ENCODE measurements at places on chromosomes 2 and 18.
A peak's percentile ranks its signal among the peaks of the same experiment; 100 is the strongest.

DNA sequence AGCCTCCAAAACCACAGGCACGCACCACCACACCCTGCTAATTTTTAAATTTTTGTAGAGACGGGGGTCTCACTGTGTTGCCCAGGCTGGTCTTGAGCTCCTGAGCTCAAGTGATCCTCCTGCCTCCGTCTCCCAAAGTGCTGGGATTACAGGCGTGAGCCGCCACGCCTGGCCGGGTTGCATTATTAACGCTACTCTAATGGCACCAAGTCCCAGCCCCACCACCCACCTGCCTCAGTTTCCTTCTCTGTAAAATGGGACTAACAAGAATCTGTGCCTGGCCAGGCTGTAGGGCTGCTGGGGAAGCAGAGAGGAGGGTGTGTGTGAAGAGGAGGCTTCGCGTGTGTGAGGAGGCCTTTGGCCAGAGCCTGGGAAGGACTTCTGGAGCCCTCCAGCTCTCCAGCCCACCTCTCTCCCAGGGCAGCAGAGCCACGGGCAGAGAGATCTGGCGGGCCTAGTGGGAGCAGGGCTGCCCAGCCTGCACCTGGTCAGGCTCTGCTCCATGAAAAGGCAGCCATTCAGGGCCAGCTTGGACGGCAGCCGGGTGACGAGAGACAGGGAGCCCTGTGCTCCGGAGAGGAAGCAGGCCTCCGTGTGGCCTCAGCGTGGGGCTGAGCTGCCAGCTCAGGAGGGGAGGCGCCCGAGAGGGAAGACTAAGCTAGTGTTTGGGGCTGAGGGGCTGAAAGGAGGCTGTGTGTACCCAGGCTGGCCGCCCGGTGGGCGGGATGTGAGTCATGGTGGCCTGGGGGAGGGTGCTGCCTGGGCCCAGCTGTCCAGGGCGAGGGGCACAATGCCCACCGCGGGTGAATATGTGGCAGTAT lies 7.4 kb upstream of the B3GNT7 start:
- DNase-seq, result no peak

DNA sequence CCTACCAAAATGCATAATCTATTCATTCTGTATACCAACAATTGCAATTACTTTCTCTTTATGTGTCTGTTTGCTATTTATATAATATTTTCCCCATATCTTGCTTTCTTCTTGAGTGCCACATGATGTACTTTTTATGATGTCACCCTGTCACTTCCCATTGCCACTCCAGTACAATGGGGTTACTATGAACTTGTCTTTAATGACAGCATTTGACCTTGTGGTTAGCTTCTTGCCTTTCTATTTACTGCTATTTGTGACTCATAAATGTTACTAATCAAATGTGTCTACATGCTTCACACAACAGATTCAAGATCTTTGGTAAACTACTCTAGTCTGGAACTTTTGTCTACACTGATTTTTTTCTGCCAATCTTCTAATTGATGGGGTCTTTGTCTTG lies 486.3 kb downstream of the NR4A2 start:
- DNase-seq, result no peak

- DNase-seq, result no peak
These were observed 32.3 kb downstream of the CYP27C1 start for GRCh38 chr2:127187831-127188230.

DNA sequence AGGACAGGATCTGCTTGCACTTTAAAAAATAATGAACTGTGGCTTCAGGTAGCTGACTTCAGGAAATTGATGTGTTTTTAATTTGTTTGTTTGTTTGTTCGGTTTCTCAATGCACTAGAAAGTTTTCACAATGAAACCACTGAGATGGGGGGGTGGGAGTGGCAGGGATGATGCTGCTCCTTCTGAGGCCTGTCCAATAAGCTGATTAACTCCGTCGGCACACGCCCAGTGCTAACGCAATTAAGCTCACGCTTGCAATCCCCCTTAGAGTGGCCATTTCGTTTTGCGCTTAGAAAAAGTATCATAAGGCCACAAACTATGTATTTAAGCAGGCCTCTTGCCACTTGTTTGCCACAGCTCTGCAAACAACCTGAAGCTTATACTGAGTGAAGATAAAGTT lies 12.5 kb upstream of the GPR39 start:
- DNase-seq, result no peak

- no peak for DNase-seq
These were observed 72.5 kb downstream of the KLF7 start for GRCh38 chr2:207093234-207093633.

DNA sequence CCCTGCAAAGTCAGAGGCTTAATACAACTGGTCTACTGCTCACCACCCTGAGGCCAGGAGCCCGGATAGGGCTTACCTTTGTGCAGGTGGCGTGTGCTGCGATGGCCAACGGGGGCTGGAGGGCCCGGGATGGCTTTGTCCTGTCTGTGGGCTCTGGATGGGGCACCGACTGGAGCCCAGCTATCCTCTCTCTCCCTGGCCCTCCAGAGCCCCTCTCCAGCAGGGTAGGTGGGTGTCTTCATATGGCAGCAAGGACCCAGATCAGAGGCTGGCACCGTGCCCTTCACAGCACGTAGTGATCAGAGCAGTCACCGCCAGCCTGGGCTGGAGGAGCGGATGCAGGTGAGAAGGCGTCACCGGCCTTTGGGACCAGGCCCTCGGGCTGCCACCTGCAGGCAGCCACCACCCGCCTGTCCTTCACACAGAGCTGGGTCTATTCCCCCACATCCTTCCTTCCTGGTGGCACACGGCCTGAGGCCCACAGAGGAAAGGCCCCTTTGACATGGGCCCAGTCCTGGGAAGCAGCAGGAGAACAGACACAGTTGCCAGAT lies 232.1 kb downstream of the EIPR1 start:
- no peak for DNase-seq

- DNase-seq, result peak; percentile 59
These were observed at the start of gene ZNF236 for GRCh38 chr18:76822506-76823160. ZNF236 (plus strand) TSS chr18:76822557; CDS start chr18:76822608, 51 bp downstream.

- DNase-seq, result no peak
These were observed 37.9 kb downstream of the B4GALT6 start for GRCh38 chr18:31646332-31647126.

GRCh38 chr18:79548621-79548985 lies 131.0 kb upstream of the CTDP1 start:
- no peak for DNase-seq

DNA sequence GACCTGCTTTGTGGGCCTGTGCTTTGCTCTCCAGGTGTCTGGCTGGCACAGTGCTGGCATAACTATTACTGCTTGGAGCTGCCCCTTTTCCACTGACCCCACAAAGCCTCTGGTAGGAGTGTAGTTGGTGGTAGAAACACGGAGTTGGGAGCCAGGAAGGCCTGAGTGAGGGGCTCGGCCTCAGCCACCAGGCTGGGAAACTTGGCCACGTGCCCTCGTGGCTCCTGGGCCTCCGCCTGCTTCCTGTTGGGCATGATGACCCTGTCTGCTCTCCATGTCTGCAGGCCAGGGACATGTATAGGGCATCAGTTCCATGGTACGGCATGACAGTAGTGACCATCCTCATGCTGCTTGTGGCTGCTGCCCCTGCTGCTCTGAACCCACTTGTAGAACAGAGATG lies 241.2 kb downstream of the FAM210A start:
- no peak for DNase-seq

- DNase-seq, result no peak
These were observed 428.9 kb upstream of the RAB6C start for GRCh38 chr2:129550536-129550935.

DNA sequence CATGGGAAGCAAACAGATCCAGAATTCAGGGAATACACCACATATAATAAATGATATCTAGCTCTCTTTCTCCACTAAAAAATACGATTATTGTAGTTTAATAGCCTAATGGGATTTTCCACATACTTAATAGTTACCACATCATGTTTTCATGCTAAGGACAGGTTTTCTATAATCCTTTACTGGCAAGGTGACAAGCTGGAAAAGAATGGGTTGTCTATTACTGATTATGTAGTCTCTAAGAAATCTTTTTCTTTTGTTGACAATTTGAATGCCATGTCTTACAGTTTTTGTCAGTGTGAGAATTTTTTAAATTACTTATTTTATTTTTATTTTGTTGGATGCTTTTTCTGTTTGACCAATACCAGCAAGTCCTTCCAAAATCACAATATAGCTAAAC lies 177.8 kb downstream of the GALNT13 start:
- DNase-seq, result no peak

DNA sequence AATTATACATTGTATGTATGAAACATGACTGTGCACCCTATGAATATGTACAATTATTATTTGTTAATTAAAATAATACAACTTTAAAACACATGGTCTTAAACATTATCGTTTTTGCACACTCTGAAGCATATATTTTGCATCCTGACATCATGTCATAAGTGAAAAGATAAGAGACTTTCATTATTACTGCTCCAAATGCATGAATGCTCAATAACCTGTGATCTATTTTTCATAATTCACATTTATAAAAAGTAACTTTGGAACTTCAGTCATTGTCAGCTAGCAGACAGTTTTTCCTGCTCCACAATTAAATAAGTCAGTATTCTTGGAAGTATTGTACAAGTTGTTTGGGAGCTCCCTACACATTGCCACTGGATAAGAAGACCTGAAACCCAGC lies 1.3 kb upstream of the ITPRIPL1 start:
- DNase-seq, result no peak

DNA sequence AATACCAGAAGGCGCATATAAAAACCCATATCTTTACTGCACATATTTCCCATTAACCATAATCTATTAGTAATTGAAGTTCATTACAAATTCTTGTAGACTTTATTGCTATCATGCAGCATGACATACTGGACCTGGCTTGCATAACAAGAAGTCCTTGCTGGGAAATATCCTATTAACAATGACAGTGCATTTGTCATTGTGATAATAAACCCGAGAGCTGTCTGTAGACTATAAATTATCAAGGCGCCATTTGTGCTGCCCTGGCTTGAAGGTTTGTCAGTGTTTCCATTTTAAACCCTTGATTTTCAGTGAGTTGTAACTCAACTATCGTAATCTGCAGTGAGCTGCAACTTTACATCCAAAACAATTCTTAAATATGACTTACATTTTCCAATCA lies 59.0 kb downstream of the HNMT start:
- no peak for DNase-seq

DNA sequence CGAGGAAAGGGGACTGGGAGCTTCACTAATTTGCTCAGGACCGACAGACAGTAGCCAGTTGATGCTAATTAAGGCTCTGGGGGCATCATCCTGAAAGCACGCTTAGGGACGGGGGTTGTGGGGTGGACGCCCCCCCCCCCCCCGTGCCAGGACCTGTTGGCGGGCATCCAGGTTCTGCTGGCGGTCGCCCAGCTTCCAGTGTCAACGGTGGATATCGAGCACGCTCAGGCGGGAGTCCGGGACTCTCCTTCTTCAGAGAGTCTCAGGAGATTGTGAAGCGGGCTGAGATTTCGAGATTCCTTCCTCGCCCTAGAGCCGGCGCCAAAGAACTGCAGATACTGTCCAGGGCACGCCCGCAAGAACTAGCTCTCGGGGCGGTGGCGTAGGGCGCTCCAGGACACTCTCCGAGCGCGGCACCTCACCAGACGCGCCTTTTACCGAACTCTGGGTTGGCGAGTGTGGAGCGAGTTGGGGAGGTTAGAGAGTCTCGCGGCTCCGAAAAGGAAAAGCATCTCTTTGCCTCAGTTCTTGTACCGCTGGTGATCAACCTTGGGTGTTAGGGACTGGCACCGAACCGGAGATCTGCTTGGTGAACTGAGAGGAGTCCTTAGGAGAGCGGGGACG lies 5.6 kb downstream of the RAX start:
- no peak for DNase-seq

GRCh38 chr2:221731432-221732145 lies 159.5 kb upstream of the EPHA4 start:
- no peak for DNase-seq

DNA sequence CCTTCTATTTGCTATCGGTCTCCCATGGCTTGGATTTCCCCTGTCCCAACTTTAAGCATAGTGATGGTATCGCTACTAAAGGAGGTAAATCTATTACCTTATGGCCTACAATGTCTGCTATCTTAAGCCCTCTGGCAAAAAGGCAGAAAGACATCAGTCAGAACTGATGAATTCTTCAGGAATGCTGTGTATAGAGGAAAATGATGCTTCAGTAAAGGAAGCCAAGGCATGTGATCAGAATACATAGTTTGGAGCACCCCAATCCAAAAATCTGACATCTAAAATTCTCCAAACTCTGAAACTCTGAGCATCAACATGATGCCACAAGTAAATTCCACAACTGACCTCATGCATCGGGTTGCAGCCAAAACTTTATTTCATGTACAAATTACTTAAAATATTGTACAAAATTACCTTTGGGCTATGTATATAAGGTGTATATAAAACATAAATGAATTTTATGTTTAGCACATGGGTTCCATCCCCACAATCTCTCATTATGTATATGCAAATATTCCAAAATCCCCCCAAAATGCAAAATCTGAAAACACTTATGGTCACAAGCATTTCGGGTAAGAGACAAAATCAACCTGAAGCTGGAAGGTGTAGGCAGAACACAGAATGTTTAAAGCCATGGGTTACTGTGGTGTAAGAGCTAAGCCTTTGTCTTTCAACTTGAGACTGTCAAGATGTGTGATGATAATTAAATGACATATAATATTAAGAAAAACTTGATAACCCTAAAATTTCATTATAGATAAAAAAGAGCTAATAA lies 66.2 kb downstream of the CUL3 start:
- DNase-seq, result no peak

- no peak for DNase-seq
These were observed 71.9 kb downstream of the TCF4 start for GRCh38 chr18:55515941-55516710.

- no peak for DNase-seq
These were observed 13.6 kb upstream of the CREB1 start for GRCh38 chr2:207516206-207516605.

DNA sequence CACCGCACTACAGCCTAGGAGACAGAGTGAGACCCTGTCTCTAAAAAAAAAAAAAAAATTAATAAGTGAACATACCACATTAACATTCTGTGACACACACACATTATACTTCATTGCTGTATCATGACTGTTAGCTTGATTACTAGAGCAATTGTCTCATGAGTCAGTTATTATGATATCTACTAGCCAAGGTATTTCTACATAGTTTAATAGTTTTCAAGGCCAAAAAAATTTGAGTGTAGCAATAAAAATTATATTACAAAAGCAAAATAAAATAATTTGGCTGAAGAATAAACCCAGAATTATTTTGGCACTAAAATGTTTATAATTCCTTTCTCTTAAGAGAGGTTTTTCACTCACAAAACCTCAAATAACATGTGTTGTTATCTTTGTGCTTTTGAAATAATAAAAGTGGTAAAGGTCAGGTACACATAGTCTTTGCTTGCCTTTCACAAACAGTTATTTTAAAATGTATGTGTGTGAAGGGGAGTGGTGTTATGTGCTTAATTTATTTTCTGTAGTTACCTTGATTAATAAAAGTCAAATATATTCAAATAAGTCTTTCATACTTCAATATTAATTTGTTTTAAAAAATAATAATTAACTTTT lies 136.9 kb upstream of the SPOPL start:
- DNase-seq, result no peak

- DNase-seq, result no peak
These were observed 668.7 kb downstream of the SLC4A3 start for GRCh38 chr2:220296174-220296573.

GRCh38 chr2:33205693-33206434 lies 259.1 kb downstream of the LTBP1 start:
- no peak for DNase-seq

Measured in stimulated activated CD8-positive, alpha-beta memory T cell treated with anti-CD3 and anti-CD28 coated beads, Interleukin-4, amount 100 ng/mL, for 4 hours (primary cell).